ENCODE measurements at places on chromosomes 1 and 21.
A peak's percentile ranks its signal among the peaks of the same experiment; 100 is the strongest.

- DNase-seq: no peak
Measured at GRCh38 chr21:16536643-16537434, 807.1 kb downstream of the USP25 start.

- no peak for DNase-seq
Measured at GRCh38 chr21:22174746-22175145, 1176.5 kb downstream of the NCAM2 start.

GRCh38 chr1:205226868-205227583, 720 bp upstream of the TMCC2 start:
- DNase-seq: peak; percentile 18

- no peak for DNase-seq
Measured at GRCh38 chr21:39263372-39263771, 50.1 kb downstream of the BRWD1 start.

DNA sequence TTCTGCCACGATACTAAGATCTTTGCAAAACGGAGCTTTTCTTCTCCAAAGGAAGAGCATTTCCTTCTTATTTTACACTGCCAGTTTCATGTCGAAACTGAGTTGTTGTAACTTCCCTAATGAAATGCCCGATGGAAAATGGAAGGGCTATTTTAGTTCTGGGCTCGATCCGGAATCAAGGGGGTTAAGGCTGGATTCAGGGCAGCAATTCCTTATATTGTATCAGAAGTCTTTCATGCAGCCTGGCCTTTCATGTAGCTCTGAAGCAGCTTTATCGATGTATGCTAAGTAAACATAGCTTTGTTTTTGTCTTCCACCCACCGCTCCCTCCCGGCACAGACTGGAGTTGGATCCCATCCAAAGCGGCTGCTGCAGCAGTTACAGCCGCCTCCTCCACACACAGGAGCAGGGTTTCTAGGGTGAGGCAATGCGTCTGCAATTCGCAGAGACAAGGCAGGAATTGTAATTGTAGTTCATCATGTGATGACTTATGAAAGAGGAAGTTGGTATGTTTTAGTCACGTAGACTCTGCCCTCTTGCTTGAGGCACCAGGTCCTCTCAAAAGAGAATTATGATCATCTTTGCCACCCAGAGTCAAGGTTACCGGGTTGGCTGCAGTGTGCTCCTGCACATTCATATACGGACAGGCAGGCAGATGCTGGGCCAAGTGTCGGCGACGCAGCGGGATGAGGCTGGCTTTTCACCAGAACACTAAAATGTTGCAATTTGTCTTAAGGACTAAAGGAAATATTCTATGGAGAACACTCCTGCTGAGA, 2.6 kb upstream of the IRF2BP2 start:
- peak; percentile 99 for DNase-seq

DNA sequence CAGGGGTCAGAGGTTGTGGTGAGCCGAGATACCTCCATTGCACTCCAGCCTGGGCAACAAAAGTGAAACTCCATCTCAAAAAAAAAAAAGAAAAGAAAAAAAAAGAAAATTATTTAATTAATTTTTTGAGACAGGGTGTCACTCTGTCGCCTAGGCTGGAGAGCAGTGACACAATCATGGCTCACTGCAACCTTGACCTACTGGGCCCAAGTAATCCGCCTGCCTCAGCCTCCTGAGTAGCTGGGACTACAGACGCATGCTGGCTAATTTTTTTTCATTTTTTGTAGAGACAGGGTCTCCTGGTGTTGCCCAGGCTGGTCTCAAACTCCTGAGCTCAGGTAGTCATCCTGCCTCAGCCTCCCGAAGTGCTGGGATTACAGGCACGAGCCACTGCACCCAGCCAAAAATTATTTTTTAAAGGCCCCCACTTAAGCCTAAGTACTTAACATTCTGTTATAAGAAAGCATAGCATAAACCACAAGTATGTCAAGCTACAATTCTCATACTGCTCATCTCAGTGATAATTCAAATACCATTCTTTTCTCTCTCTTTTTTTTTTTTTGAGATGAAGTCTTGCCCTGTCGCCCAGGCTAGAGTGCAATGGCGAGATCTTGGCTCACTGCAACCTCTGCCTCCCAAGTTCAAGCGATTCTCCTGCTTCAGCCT, 19.9 kb downstream of the NUCKS1 start:
- DNase-seq: no peak

DNA sequence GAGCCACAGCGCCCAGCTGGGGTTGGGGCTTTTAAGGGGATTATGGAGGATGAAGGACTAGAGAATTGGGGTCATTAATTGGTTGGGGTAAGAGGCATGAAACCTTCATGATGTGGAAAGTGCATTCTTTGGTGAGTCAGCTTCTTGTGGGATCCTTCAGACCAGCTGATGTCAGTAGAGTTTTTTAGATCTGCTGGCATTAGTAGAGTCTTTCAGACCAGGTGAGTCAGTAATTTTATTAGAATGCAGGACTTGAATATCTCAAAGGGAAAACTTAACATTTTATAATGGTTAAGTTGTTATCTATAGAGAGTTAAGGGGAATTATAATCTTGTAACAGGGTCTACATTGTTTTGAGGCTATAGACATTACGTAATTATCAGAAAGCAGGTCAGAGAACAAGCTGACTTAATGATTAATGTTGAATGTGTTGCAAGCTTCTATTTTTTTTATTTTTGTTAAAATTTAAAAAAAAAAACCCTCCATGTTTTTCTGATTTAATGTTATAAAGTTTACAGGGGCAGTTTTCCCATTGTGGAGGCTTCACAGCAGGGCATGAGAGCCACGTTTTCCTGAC, 160.9 kb upstream of the FMN2 start:
- DNase-seq: no peak

DNA sequence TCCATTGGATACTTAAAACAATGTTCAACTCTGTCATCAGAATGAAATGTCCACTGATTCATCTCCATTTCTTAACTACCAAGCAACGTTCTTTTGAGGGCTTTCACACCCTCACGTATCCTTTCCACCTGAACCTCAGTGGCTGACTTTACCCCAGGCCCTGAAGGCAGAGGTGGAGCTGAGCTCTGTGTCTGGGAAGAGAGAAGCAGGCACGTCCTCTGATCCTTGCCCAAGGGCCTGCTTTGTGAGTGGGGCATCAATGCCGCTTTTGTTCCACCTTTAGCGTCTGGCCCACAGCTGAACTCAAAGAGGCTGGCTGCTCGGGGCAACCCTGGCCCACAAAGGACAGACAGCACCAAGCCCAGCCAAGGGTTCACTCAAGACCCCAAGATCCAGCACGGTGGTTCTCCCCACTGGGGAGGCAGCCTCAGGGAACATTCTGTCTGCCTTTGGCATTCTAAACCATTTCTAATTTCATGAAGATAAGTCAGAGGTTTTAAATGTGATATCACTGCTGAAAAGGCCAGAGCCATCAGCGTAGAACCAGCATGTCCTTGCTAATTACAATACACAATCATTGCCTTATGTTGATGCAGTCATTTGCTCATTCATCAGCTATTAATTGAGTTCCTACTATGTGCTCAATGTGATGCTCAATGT, 126.0 kb upstream of the UBE2U start:
- DNase-seq: no peak

- DNase-seq: no peak
Measured at GRCh38 chr1:245611251-245611650, 456.5 kb downstream of the KIF26B start.

- DNase-seq: no peak
Measured at GRCh38 chr1:221169447-221169889, 290.2 kb downstream of the HLX start.

All from NCI-H2081 (cell line).